Ovary (tissue), 10 donors: ENCODE measurements at places on chromosomes 7 and 10. TPM values are rescaled to one million over a fixed set of nuclear protein-coding genes. Genes with fewer than 3 reads are reported as not detected.

Gene SSBP1
- 142 TPM for polyA plus RNA-seq

Gene GIMAP7
- 25.1 TPM for polyA plus RNA-seq

Gene PAPSS2
- 25.5 TPM for polyA plus RNA-seq

Gene PIK3AP1
- polyA plus RNA-seq, result 9.9 TPM

Gene SLC16A12
- 1.2 TPM for polyA plus RNA-seq

Gene GIMAP8
- 22.8 TPM for polyA plus RNA-seq

Gene CHAT
- polyA plus RNA-seq, result not detected

Gene GNG11
- 81.0 TPM for polyA plus RNA-seq

Gene ANKRD30A
- not detected for polyA plus RNA-seq

Gene IFIT1B
- polyA plus RNA-seq, result not detected

Gene GIMAP5
- 19.3 TPM for polyA plus RNA-seq

Gene ADAMTS14
- polyA plus RNA-seq, result 0.75 TPM

Gene MUC3A
- polyA plus RNA-seq, result 0.50 TPM

Gene SEMA3E
- 0.10 TPM for polyA plus RNA-seq

Gene SERPINE1
- 13.1 TPM for polyA plus RNA-seq

Gene GPER1
- polyA plus RNA-seq, result 2.9 TPM

Gene PPP2R2D
- 62.9 TPM for polyA plus RNA-seq

Gene TLL2
- 0.68 TPM for polyA plus RNA-seq

Gene AGAP4
- 10.1 TPM for polyA plus RNA-seq

Gene SORBS1
- 14.7 TPM for polyA plus RNA-seq

Gene TSPAN33
- 9.3 TPM for polyA plus RNA-seq

Gene ANKMY2
- 14.7 TPM for polyA plus RNA-seq

Gene TEX36
- polyA plus RNA-seq, result not detected

Gene IFIT3
- 31.5 TPM for polyA plus RNA-seq

Gene HOXA13
- polyA plus RNA-seq, result not detected

Gene ZNF853
- 9.1 TPM for polyA plus RNA-seq

Gene ZDHHC6
- 44.7 TPM for polyA plus RNA-seq

Gene CDC14C
- not detected for polyA plus RNA-seq

Gene HERC4
- 16.4 TPM for polyA plus RNA-seq

Gene LRRC61
- polyA plus RNA-seq, result 3.0 TPM

Gene TSPAN15
- 5.1 TPM for polyA plus RNA-seq

Gene SMKR1
- 0.67 TPM for polyA plus RNA-seq

Gene CACNB2
- polyA plus RNA-seq, result 11.6 TPM

Gene C10orf53
- polyA plus RNA-seq, result not detected

Gene UBN2
- polyA plus RNA-seq, result 3.3 TPM
